ENCODE measurements at places on chromosomes 7 and 10.

DNA sequence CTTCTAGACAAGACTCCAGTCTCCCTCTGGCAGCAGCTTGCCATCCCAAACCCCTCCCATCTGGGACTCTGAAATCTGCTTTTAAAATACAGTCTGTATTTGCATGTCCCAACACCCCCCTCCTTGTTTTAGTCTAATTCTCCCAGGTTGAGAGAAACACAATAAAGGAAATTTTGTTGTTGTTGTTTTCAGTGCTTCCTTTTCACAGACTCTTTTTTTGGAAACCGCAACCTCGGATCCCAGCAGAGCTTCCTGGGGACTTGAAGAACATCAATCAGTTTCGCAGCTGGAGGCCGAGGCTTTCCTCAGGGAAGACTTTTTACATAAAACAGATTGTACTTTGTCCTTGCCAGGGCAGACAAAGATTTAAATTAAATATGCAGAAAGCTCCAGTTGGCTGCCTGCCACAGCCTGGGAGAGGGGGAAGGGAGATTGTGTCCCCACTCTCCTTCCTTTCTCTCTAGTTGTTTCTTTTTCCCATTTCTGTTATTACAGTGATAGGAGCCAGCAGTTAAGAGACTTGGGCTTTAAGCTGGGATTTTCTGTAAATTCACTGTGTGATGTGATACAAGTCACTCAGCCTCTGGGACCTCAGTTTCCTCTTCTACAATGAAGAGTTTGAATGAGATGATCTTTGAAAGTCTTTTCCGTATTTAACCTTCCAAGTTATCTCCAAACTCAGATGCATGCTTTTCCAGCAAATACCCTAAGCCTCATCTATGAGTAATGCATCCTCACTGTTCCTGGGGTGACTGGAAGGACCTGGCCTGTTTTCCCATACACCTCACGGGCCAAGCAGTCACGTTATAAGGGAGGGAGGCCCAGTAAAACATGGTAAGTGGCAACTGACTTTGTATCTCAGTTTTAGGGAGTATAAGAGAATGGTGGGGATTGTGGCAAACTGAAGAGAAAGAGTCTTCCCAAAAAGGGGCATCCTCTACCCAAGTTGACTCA lies 192.3 kb downstream of the REEP3 start:
- DNase-seq = no peak

DNA sequence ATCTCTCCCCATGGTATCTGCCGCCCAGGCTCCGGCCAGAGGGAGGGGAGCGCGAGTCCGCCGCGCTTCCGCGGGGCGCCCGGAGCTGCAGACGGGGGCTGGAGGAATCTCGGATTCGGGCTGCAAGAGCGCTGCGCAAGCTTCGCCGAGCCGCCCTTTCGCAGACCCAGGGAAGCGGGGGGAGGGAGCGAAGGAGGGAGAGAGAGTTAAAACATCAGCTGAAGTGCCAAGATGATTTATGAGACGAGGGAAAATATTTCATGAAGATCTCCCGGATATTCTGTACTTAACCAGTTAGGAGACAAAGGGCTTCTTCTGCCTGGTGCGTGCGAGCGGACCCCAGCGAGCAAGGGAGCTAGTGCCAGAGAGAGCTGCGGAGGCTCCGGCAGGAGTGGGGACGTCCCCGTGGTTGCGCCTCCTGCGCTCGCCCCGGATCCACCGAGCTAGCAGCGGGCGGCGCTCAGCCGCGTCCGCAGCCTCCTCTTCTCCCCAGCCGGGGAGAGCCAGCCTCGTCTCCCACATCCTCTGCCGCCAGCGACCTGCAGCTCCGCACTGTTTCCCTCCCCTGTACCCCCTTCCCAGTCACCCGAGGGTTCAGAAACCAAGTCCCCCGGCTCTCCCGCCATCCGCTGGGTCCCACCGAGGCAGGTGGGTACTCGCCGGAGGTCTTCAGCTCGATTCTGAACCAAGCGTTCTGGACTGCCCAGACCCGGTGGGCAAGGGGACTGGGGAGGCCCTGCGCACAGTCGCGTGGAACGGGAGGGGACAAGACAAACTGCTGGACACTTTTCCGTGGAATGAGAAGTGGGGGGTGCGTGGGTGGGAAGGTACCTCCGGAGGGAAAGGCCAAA lies 1.0 kb upstream of the PAX2 start:
- no peak for DNase-seq

GRCh38 chr10:119656760-119657159 lies 5.6 kb downstream of the BAG3 start:
- no peak for DNase-seq

- no peak for DNase-seq
Observed at GRCh38 chr7:100875356-100875751, 451 bp downstream of the SRRT start.

GRCh38 chr10:46028584-46029460 lies 1.6 kb downstream of the NCOA4 start:
- peak; percentile 76 for DNase-seq

- DNase-seq = no peak
Observed at GRCh38 chr7:82750007-82750406, 306.4 kb upstream of the CACNA2D1 start.

- no peak for DNase-seq
Observed at GRCh38 chr7:78562191-78562590, 763.6 kb downstream of the PHTF2 start.

DNA sequence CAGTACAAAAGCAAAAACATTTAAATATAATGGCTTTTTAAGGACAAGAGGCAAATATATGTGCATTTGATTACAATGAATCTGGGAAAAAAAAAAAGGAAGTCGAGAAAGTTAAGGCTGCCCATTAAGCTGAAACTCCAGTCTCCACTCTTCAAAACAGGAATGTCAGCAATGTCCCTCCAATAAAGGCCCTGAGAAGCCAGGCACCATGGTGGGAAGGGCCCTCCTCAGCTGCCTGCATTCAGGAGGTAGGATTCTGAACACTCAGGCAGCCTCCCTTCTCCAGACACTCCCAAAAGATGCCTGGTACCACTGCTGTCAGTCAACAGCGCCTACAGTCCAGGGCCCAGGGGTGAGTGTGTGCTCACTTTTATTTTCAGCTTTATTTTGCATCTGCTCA lies 121.3 kb upstream of the MGMT start:
- no peak for DNase-seq

- no peak for DNase-seq
Observed at GRCh38 chr7:154832557-154833138, 170.3 kb downstream of the PAXIP1 start.

DNA sequence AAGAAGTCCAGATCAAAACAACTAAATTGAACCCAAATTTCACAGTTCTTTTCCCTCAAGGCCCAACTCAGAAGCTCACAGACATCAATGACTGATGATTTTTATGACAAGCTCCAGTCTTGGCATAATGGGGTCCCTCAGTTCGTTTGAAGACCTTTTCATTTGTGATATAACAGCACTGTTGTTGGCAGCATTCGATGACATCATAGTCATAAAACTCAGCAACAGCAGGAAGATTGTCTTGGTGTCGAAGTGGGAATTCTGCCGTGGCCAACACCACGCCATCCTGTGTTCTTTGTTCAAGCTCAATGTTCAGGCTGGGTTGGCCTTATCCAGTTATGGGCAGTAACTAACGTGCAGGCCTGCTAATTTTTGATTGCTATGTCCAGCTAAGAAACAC lies 261.7 kb downstream of the C7orf25 start:
- no peak for DNase-seq

DNA sequence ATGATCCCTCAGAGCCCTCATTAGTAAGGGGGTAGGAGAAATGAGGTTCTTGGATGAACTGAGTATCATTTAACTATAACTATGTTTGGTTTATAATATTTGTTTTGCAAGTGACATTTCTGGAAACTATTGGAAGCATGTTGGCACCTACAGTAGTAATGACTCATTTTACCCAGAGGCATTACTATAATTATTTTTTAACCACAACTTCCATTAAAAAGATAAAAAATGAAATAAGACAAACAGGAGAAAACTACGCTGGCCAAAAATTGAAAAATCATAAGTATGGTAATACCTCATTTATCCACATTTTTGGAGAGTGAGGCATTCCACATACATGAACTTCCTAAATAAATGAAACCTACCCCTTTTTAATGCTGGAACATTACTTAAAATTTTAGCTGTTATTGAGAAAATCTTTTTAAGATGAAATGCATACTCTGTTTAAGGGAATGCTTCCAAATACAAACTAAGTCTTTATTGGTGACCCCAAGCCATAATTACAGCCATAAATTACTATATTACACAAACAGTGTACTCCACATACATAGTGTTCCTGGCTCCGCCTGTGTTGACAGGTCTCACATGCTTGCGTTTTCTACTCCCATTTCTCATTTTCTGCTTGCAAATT lies 84.6 kb upstream of the CAPZA2 start:
- no peak for DNase-seq

- DNase-seq = no peak
Observed at GRCh38 chr7:129270077-129270476, 45.2 kb downstream of the AHCYL2 start.

GRCh38 chr10:100535338-100535714 lies 417 bp upstream of the HIF1AN start:
- DNase-seq = no peak

DNA sequence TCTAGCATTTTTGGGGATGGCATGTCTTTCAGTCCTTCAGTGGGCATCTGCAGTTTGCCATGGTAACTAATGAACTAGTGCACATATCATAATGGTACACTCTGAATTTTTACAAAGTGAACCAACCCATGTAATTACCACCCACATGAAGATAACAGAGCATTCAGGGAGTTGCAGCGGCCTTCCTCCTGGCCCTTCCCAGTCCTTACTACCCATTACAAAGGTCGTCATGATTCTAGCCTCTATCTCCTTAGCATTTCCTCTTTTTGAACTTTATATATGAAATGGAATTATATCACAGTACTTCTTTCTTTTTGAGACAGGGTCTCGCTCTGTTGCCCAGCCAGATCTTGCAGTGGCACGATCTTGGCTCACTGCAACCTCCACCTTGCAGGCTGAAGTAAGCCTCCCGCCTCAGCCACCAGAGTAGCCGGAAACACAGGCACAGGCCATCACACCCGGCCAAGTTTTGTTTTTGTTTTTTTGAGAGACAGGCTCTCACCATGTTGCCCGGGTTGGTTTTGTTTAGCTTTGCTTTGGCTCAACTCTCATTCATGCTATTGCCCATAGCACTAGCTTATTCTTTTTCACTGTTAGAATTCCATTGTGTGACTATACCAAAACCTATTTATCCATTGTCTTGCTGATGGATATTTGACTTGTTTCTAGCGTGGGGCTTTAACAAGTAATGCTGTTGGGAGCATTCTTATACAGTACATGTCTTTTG lies 79.2 kb downstream of the APBB1IP start:
- DNase-seq = no peak

DNA sequence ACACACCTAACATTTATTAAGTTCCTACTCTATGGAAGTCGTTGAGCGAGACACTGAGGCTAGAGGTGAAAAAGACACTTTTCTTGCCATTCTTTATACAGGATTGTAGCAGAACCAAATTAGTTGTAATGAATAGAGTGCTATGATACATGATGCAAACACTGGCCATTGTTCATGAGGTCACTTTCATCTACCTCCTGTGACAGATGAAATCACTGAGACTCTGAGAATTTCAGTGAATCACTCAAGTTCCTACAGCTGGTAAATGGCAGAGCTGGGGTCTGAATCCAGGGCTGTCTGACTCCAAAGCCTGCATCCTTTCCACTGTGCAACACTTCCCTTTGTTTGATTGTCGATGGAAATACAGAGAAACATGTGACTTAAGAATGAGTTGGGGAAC lies 657.6 kb downstream of the LRMDA start:
- no peak for DNase-seq

DNA sequence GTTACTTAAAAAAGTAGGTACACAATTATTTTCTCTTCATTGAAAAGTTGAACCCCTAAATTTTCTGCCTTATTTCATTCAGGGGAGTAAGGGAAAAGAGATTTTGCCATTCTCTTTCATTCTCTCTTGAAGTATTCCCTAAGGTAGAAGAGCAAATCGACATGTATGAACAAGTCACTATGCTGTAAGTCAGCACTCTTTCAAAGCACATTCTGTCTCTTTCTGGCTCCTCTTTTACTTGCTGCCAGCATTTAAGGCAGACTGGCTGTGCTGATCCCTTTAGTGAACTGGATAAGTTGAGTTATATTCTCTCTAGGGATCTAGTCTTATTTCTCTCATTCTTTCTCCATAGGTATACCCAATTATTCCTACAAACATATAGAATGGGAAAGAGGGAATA lies 222.3 kb upstream of the ZWINT start:
- no peak for DNase-seq

DNA sequence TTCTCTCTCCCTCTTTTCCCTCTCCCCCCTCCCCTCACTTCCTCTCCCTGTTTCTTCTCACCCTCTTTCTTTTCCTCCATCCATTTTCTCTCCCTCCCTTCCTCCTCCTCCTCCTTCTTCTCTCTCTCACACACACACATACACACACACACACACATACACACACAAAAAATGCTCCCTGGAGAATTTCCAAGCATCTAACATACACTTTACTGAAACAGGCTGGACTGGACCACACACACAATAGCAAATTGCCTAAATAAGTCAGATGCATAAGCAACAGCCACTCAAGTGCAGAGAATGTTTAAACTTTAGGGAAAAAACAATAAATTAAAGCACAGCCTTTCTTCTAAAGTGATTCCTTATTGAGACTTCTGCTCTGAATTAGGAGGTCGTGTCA lies 267.7 kb downstream of the FGFR2 start:
- DNase-seq = no peak

DNA sequence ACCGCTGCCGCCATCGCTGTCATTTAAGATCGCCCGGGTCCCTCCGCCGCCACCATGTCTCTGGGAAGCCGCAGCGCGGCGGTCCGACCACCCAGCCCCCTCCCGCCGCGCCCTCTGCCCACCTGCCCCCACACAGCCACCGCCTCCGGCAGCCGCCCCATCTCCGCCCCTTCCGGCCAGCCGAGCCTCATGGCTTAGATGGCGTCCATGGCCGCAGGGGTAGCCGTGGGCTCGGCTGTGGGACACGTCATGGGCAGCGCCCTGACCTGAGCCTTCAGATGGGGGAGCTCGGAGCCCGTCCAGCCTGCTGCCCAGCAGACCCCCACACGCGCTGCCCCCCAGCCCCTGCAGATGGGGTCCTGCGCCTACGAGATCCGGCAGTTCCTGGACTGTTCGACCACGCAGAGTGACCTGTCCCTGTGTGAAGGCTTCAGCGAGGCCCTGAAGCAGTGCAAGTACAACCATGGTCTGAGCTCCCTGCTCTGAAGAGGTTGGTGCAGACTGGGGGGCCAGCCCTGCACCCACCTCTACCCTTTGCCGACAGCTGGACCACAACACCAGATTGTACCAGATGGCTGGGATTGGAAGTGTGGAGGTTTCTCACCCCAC lies 38.0 kb upstream of the TARP start:
- DNase-seq = no peak

- DNase-seq = peak; percentile 20
Observed at GRCh38 chr7:27605689-27606269, 56.9 kb downstream of the HIBADH start.
